ENCODE measurements at places on chromosomes 5 and 9.
A peak's percentile ranks its signal among the peaks of the same experiment; 100 is the strongest.

GRCh38 chr9:94222870-94223269 is 36.2 kb upstream of the ZNF169 start:
- DNase-seq: no peak

- DNase-seq: no peak
Observed at GRCh38 chr5:114734238-114734637, 372.4 kb downstream of the KCNN2 start.

GRCh38 chr9:35646533-35647265 is 4.0 kb downstream of the SIT1 start:
- peak; percentile 76 for DNase-seq

- DNase-seq: no peak
Observed at GRCh38 chr5:36770125-36770524, 106.4 kb upstream of the NIPBL start.

DNA sequence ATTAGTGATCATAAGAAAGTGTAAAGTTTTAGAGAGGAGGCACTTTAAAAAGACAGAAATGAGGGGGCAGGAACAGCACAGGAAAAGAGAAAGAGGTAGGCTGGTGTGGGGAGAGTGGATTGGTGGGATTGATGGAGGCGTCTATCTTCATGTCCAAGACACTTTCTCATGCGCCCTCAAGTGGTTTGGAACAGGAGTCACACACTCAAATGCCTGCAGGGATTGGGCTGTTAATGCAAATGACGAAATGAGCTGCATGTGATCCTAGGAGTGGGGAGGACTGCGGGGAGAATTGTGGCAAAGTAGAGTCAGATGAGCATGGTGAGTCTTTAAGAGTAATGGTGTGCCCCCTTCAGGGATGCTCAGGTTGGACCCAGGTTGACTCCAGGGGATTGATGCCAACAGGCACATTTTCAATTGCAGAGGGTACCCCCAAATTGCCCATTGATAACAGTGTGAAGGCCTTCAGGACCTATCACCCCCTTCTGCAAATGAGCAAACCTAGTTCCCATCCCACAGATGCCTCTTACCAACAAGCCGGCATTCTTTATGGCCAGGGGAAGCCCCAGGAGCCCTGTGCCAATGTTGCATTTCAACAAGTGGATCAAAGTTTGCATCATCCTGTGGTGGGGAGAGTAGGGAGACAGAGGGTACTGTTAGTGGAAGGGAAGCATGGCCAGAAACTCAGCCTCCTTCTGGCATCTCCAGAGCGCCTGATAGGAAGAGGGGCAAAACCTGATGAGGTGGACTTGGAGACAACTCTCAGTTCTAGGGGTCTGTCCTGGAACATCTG is 5.3 kb downstream of the SLC36A3 start:
- DNase-seq: peak; percentile 55

DNA sequence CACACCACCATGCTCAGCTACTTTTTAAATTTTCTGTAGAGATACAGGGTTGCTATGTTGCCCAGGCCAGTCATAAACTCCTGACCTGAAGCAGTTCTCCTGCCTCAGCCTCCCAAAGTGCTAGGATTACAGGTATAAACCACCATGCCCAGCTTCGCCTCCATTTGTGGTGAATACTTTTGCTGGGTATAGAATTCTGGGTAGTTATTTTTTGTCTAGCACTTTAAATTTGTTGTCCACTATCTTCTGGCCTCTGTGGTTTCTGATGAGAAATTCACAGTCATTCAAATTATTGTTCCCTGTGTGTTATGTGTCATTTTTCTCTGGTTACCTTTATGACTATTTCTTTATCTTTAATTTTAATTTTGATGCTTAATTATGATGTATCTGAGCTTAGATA is 57.7 kb upstream of the EXOC3 start:
- DNase-seq: no peak

DNA sequence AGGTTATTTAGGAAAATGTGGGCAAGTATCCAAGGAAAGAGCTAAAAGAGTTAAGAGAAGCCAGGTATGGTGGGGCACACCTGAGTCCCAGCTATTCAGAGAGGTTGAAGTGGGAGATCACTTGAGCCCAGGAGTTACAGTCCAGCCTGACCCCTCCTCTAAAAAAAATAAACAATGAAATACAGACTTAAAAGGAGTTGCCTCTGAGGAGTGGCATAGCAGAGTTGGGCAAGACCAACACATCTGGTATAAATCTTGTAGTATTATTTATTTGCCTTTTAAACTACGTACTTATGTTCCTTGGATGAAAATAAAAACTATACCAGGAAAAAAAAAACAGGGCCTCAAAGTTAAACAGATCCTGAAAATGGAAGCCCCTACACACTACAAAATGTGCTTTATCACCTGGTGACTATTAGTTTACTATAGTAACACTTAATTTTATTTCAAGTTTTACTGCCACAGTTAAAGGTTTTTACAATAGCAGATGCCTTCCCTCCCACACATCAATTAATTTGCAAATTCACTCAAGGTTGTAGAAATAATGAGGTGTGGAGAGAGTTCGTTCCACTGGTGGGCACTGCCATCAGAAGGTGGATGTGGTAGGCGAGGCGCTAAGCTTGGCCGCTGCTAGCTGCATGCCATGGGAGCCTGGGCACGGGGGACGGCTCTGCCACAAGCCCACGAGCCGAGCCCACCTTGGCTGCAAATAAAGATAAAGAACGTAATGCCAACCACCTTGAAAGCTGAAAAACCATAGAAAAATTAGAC is 48.0 kb downstream of the MED27 start:
- DNase-seq: no peak

- no peak for DNase-seq
Observed at GRCh38 chr5:35360671-35361070, 130.4 kb upstream of the PRLR start.

GRCh38 chr9:4024281-4024777 is 275.5 kb downstream of the GLIS3 start:
- no peak for DNase-seq

DNA sequence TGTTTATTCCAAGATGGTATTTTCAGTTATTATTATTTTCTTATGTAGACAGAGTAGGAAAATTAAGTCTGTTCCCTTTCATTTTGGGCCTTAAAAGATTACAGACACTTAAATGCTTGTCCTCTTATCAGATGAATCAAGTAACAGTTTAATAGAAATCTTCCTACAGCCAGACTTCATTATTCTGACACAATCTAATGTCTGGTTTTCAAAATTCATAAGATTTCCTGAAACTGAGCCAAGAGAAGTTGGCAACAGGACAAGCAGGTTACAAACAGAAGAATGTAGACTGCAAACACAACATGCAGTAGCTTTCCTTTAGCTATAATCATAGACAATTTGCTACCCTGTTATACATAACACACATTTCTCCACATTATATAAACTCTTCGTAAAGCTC is 130.5 kb downstream of the FBXL17 start:
- no peak for DNase-seq

- no peak for DNase-seq
Observed at GRCh38 chr9:21023861-21024260, 7.6 kb downstream of the HACD4 start.

DNA sequence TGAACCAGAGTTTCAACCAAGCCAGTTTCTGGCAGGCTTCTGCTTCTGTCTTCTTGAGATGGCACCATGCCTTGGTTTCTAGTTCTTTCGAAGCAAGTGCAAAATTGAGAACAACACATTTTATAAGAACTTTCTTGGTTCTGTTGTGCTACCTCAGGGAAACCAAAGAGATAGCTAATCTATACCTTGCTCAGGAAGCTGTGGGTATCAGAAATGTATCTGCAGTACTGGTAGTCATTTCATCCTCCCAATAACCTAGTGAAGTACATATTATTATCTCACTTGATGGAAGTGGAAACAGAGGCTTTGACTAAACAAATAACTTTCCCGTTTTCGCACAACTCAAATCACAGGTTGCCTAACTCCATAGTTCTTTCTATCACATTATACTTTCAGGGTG is 246.6 kb downstream of the ENC1 start:
- DNase-seq: no peak

DNA sequence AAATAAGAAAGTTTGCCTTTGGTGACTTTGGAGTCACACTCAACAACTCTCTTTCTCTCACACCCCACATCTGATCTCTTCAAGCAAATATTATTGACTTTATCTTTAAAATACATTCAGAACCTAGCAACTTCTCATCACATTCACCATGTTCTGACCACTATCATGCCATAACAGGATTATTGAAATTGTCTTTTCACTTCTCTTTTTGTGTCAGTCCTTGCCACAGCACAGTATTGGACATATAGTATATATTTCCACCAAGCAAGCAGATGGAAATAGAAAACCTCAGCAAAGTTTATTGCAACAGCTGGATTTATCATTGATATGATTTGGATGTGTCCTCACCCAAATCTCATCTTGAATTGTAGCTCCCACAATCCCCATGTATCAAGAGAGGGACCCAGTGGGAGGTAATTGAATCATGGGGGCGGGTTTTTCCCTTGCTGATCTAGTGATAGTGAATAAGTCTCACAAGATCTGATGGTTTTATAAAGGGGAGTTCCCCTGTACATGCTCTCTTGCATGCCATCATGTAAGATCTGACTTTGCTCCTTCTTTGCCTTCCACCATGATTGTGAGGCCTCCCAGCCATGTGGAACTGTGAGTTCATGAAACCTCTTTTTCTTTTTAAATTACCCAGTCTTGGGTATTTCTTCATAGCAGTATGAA is 26.9 kb upstream of the ITGA1 start:
- no peak for DNase-seq

DNA sequence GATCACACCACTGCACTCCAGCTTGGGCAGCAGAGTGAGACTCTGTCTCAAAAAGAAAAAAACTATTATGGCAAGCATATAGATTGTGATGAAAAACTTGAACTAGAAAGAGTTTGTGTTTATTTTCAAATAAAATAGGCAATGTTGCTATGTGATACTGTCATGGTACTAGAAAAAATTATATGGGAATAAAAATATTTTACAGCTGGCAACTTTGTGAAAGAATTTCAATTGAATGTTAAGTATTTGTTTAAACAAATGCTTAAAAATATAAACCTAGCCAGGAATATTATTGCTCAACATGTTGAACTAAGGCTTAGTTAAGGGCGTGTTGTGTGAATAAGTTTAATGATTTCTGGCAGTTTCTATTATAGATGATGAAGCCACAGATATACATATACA is 31.7 kb downstream of the HSDL2 start:
- peak; percentile 6 for DNase-seq

DNA sequence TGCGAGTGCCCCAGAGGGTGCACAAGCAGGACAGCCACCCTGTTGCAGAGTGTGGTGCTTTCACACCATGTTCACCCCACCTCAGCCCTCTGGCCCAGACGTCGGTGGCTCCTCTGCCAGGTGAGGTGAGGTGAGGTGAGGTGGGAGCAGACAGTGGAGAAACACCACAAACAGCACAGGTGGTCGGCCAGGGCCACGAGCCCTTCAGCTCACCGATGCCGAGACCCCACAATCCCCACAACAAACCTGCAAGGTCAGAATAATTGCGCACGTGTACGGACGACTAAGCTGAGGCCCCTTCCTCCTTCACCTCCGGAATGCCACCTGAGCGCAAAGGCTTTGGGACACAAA is 10.5 kb downstream of the BRD3 start:
- no peak for DNase-seq

DNA sequence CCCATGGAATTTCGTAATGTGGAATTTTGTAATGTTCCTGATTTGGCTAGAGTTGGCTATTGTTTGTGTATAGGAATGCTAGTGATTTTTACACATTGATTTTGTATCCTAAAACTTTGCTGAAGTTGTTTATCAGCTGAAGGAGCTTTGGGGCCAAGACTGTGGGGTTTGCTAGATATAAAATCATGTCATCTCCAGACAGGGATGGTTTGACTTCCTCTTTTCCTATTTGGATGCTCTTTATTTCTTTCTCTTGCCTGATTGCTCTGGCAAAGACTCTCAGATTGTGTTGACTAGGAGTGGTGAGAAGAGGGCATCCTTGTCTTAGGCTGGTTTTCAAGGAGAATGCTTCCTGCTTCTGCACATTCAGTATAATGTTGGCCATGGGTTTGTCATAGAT is 91.0 kb downstream of the NNT start:
- DNase-seq: no peak

- peak; percentile 83 for DNase-seq
Observed at GRCh38 chr9:38026021-38026809, 42.8 kb downstream of the SHB start.

GRCh38 chr5:145697251-145697990 is 137.7 kb downstream of the PRELID2 start:
- DNase-seq: peak; percentile 33

DNA sequence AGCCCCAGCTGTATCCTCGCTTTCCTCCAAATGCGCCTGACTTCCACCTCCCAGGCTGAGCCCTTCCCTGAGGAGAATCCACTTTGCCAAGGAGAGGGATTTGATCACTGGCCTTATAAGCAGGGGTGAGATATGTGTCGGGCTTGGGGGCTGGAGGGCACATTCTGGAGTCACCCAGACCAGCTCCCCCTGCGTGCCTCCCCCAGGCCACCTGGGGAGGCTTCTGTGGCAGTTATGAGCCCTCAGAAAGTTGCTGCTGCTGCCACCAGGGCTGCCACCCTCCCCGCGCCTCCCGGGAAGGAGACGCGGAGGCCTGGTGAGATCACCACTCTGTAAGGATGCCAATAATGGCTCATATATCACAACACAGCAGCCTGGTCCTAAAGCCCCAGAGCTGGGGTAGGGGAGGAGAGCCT is 211.5 kb downstream of the PAPPA start:
- peak; percentile 57 for DNase-seq

GRCh38 chr9:26723486-26723885 is 169.1 kb downstream of the CAAP1 start:
- DNase-seq: no peak

DNA sequence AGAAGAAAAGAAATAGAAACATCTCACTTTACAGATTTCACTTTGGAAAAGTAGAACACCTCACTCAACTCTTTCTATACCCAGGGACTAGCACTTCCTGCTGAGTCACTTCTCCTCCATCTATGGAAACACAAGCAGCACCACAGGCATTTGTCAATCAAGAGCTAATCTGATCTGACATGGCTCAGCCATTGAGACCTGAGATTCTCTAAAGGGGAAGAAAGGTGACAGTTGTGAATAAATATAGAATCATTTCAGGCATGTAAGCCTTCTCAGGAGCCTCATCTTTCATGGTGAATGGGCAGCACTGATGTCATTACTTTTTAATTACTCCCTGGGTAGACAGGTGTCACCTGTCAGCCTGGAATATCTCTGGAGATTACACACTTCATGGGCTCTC is 559.8 kb downstream of the HINT1 start:
- DNase-seq: no peak

DNA sequence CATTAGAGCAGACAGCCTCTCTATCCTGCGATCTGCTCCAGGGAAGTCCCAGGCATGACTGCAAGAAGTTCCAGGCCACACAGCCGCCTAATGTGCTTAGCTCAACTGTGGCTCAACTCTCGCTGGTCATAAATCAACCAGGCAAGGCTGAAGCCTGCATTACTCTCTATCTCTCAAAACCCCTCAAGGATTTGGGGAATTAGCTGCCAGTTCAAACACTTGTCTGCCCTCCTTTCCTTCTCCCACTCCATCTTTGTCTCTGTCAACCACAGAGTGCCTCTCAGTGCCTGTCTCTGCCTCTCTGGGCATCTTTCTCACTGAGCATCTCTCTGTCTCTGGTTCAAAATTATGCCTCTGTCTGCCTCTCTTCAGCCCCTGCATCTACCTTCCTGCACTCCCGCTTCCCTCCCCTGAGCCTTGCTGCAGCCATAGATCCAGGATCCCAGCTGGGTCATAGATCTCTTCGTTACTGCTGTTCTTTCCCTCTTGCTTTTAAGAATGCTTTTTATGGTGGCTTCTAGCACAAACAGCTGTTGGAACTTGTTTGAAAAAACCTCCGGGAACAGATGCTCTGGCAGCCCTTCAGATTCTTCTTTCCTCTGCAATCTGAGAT is 27.9 kb upstream of the GALNT10 start:
- DNase-seq: no peak

GRCh38 chr9:34121996-34122395 is 4.5 kb downstream of the DCAF12 start:
- no peak for DNase-seq

GRCh38 chr9:98084396-98084795 is 27.9 kb downstream of the NANS start:
- DNase-seq: no peak

Measured in stromal cell of bone marrow (primary cell).